Stimulated activated CD4-positive, alpha-beta T cell treated with anti-CD3 and anti-CD28 coated beads, TNF-alpha, amount 100 ng/mL, for 24 hours (primary cell): ENCODE measurements at places on chromosomes 11 and 22.

GRCh38 chr11:120335908-120336640, at the start of gene ARHGEF12:
Gene ARHGEF12, plus strand, starts transcription at chr11:120336413. Its CDS starts 831 bp downstream, at chr11:120337244.
- peak; percentile 86 for DNase-seq

DNA sequence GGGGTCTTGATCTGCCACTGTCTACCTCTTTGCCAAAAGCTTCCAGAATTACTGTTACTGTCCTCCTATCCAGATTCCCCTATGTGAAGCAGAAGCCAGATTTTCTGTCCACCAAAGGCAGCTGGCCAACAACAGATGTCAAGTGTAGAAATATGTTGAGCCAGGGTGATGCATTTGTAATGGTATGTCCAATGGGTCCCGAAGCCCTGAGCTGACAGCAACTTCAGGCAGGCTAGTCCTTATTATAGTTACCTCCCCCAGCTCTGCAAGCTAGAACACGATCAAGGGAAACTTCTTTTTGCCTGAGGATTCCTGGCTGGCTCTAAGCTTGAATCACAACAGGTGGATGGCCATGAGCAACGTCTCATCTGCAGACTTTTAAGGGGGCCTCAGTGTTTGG, 10.2 kb downstream of the PAMR1 start:
- DNase-seq, result no peak

DNA sequence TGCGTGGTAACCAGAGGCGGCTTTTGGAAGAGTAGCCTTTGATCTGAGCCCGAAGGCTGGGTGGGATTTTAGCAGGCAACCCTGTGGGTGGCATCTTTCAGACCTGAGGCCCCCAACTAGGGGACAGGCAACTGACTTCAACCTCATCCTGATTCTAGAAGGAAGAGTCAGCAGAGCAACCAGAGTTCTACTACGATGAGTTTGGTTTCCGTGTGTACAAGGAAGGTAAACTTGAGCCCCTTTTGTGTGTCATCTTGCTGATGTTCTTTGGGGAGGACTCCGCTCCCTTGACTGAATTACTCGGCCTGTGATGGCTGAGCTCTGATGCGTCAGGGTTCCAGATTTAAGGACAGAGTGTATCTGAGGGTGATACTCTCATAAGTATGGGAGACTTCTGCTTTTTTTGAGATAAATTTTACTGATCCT, 31.6 kb downstream of the SGSM3 start:
- no peak for DNase-seq

DNA sequence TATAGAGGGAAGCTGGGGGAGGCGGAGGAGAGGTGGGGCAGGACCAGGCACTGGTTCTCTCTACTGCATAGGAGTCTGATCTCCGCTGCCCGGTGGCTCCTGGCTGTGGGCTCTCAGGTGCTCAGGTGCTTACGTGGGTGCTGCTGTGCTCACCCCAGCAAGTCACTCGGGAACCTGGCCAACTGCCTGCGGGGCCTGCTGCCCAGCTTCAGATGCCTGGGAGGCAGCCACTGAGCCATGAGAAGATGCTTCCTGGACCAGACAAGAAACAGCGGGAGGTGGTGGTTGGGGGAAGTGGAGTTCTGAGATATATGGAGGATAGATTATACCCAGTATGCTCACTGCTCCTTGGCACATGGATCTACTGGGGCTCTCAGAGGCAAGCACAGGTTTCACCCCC, 1303.4 kb downstream of the TBC1D22A start:
- DNase-seq, result no peak

DNA sequence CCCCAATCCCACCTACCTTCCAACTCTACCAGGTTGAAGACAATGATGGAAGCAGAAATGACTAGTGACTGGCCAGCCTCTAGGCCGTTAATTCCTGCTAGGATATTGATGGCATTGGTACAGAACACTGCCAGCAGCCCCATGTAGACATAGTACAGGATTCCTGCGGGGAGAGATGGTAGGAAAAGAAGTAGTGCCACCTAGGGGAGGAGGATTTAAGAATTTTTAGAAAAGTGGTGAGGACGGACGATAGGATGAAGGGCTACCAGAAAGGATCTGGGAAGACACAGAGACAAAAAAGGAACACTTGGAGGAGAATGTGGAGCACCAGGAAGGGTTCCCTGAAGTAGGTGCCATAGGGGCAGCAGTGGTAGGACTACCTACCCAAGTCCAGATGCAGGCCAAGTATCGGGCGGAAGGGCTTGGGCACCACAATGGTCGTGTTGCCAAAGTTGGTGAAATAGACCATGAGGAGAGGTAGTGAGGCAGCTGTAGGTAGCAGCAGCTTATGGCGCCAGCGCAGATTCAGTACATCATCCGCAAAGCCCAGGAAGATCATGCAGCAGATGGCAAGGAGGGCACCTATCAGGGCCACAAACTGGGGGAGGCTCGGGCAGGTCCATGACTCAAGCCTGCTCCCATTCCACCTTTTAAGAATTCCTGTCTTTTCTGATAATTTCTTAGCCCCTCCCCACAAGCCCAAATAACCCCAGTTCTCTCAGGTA, 1.2 kb downstream of the DPAGT1 start:
- no peak for DNase-seq

DNA sequence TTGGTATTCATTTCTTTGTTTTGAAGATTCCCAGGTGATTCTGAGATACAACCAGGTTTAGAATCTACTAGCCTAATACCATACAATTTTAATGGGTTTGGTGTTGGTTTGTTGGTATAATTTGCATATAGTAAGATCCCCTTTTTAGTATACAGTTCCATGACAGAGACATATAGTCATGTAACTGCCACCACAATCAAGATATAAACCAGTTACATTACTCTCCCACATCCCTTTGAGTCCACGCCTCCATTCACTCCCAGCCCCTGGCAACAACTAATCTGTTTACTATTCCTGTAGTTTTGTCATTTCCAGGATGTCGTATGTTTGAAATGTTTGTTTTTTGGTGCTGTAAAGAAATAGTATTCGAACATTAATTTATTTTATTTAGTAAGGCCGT, 4.3 kb downstream of the ASRGL1 start:
- DNase-seq, result no peak

GRCh38 chr22:42379966-42380537, 52.2 kb downstream of the NFAM1 start:
- DNase-seq, result no peak

DNA sequence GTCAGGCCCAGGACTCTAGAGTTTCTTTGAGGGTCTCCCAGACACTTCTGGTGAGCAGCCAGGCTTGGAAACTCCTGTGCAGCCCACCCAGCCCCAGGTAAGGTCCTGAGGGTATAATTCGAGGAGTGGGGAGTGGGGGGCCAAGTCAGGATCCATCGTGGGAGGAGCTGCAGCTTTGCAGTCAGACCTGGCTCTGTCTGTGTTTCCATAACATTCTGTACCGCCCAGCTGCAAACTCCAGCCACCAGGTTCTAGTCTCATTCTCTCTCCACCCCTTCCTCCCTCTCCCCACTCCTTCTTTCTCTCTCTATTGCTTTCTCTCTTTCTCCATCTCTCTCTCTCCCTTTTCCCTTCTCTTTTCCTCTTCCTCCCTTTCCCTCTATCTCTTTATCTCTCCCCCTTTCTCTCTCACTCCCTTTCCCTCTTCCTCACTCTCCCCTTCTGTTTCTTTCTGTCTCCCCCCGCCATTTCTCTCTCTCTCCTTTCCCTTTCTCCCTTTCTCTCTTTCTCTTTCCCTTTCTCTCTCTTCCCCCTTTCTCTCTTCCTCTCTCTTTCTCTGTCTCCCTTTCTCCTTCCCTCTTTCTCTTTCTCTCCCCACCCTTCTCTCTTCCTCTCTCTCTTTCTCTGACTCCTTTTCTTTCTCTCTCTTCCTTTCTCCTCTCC, 127.2 kb downstream of the MN1 start:
- no peak for DNase-seq
